Fibroblast of lung (primary cell): ENCODE measurements at places on chromosomes 5 and 9. TPM values are rescaled to one million over a fixed set of nuclear protein-coding genes. Genes with fewer than 3 reads are reported as not detected.

The SLC6A19 gene
- total RNA-seq = not detected in 2 replicates

The CNTNAP3 gene
- total RNA-seq = under 0.01 TPM in 1 of 2 replicates, not detected in the other

The CDC20B gene
- under 0.01 TPM in 1 of 2 replicates, not detected in the other for total RNA-seq

The MAN1B1 gene
- 63.2 and 96.6 TPM in 2 replicates for total RNA-seq

The ST8SIA4 gene
- total RNA-seq = 0.26 and 0.33 TPM in 2 replicates

The ADAMTS13 gene
- total RNA-seq = 2.3 and 3.1 TPM in 2 replicates

The MEIKIN gene
- under 0.01 TPM in 1 of 2 replicates, not detected in the other for total RNA-seq

The NRG2 gene
- total RNA-seq = 0.51 and 1.3 TPM in 2 replicates

The IL33 gene
- 1.3 and 19.3 TPM in 2 replicates for total RNA-seq

The TMC1 gene
- 0.33 TPM in 1 of 2 replicates, not detected in the other for total RNA-seq

The UBE2QL1 gene
- total RNA-seq = under 0.01 TPM in 1 of 2 replicates, not detected in the other

The FOXI1 gene
- total RNA-seq = not detected in 2 replicates

The TXNDC8 gene
- not detected in 2 replicates for total RNA-seq

The PCDHA6 gene
- 0.51 and 3.6 TPM in 2 replicates for total RNA-seq
